ENCODE measurements at places on chromosomes 6 and 20. TPM values are rescaled to one million over a fixed set of nuclear protein-coding genes. Genes with fewer than 3 reads are reported as not detected.

SMOC2 gene
- 0.32 TPM for total RNA-seq

MBOAT1 gene
- 11.2 TPM for total RNA-seq

GSTA1 gene
- total RNA-seq = not detected

OTOR gene
- not detected for total RNA-seq

OR12D3 gene
- total RNA-seq = not detected

TFAP2D gene
- total RNA-seq = not detected

MGME1 gene
- 30.6 TPM for total RNA-seq

HFE gene
- total RNA-seq = 13.2 TPM

TGM3 gene
- total RNA-seq = not detected

ADGRF4 gene
- 2.8 TPM for total RNA-seq

ZFP57 gene
- total RNA-seq = 20.1 TPM

PRL gene
- total RNA-seq = not detected

DACT2 gene
- 0.48 TPM for total RNA-seq

PPP1R14C gene
- total RNA-seq = 32.5 TPM

C4B gene
- 1.7 TPM for total RNA-seq

BPIFB4 gene
- not detected for total RNA-seq

GTF2H4 gene
- total RNA-seq = 25.9 TPM

NKAIN2 gene
- not detected for total RNA-seq

REM1 gene
- not detected for total RNA-seq

GSTA3 gene
- total RNA-seq = not detected

GPR6 gene
- not detected for total RNA-seq

FNDC11 gene
- 0.78 TPM for total RNA-seq

ADGRG6 gene
- 45.7 TPM for total RNA-seq

TRERF1 gene
- 10.9 TPM for total RNA-seq

TNF gene
- 10.5 TPM for total RNA-seq

BANF2 gene
- not detected for total RNA-seq

PRSS35 gene
- total RNA-seq = not detected

RAET1L gene
- 1.1 TPM for total RNA-seq

FILIP1 gene
- total RNA-seq = not detected

TSBP1 gene
- total RNA-seq = not detected

TREML2 gene
- total RNA-seq = 0.17 TPM
